CD4-positive, alpha-beta T cell (primary cell): ENCODE measurements at places on chromosomes 3 and 15.

DNA sequence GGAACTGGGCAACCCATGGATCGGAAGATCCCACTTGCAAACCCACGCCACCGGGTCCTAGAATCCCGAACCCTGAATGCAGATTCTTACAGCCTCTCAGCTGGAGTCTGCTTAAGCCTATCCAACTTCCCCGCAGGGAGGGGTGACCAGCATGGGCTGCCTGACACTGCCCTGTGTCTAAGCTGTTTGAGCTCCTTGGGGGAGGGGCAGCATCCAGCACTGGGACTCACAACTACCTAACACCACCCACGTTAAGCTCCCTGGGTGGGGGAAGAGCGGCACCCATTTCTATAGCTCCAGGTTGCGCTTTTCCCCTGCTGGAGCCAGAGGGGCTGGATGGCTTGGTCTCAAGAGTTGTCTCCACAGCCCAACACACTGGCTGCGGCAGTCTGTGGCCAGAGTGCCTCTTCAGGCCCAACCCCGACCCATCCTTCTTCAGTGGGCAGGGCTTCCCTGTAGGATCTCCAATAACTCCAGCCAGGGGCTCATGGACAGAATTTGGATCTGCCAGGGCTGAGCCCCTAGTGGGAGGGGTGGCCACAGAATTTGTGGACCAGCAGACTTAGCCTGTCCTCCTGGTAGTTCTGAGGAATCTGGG lies 649.2 kb downstream of the TUSC7 start:
- no peak for DNase-seq

DNA sequence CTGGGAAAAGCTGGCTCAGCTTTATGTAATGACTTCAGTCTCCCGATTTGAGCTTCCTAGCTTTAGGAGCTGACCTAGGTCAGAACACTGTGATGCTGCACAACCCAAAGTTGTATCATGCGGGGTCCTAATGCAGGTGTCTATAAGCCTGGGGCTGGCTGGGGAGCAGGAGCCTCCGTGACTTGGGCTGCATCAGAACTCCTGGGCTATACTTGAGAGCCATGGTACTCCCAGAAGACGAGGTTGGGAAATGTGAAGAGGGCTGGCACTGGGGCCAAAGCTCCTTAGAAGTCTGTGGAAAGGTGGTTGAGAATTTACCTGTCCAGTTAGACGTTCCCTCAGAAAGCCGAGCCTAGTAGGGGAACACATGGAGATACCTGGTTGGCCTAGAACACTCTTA lies 57.0 kb downstream of the BSN start:
- DNase-seq = no peak

- DNase-seq = no peak
Measured at GRCh38 chr3:86723433-86723832, 267.5 kb downstream of the VGLL3 start.

- DNase-seq = no peak
Measured at GRCh38 chr3:14780927-14781507, 37.7 kb upstream of the FGD5 start.

- DNase-seq = no peak
Measured at GRCh38 chr3:129563332-129563731, 20.4 kb downstream of the H1-8 start.
